G401 (cell line): ENCODE measurements at places on chromosomes 2 and 18. TPM values are rescaled to one million over a fixed set of nuclear protein-coding genes. Genes with fewer than 3 reads are reported as not detected.

Gene RNF152
- total RNA-seq, result 0.07 TPM in 1 of 2 replicates, not detected in the other

Gene MC5R
- not detected in 2 replicates for total RNA-seq

Gene OTX1
- total RNA-seq, result 0.68 and 0.81 TPM in 2 replicates

Gene SERPINB8
- total RNA-seq, result not detected in 2 replicates

Gene GCA
- 0.54 TPM in 1 of 2 replicates, not detected in the other for total RNA-seq

Gene CAPN14
- total RNA-seq, result not detected in 2 replicates

Gene PROKR1
- not detected in 2 replicates for total RNA-seq

Gene SLC14A1
- not detected in 2 replicates for total RNA-seq

Gene LIPG
- 9.0 and 15.0 TPM in 2 replicates for total RNA-seq

Gene WDFY1
- total RNA-seq, result 84.2 and 108 TPM in 2 replicates

Gene ACKR3
- not detected in 2 replicates for total RNA-seq

Gene POLE4
- 52.2 and 59.5 TPM in 2 replicates for total RNA-seq

Gene CENPA
- 42.0 and 59.8 TPM in 2 replicates for total RNA-seq

Gene PLGLB2
- not detected in 2 replicates for total RNA-seq

Gene MEP1B
- total RNA-seq, result not detected in 2 replicates

Gene BOLL
- total RNA-seq, result not detected in 2 replicates

Gene AMER3
- not detected in 2 replicates for total RNA-seq

Gene EFEMP1
- total RNA-seq, result 0.18 TPM in 1 of 2 replicates, not detected in the other

Gene TTLL4
- total RNA-seq, result 6.3 and 9.7 TPM in 2 replicates

Gene GALNT3
- not detected in 2 replicates for total RNA-seq

Gene COA5
- 21.5 and 37.0 TPM in 2 replicates for total RNA-seq

Gene C1QL2
- total RNA-seq, result not detected in 2 replicates

Gene LCLAT1
- total RNA-seq, result 6.7 and 41.8 TPM in 2 replicates

Gene GCG
- total RNA-seq, result not detected in 2 replicates

Gene SLC38A11
- total RNA-seq, result not detected in 2 replicates

Gene NLRC4
- not detected in 2 replicates for total RNA-seq

Gene HAAO
- not detected in 2 replicates for total RNA-seq

Gene SERPINB7
- total RNA-seq, result not detected in 2 replicates

Gene SPDYA
- 0.17 and 1.7 TPM in 2 replicates for total RNA-seq

Gene SP5
- total RNA-seq, result not detected in 2 replicates

Gene TCF23
- total RNA-seq, result not detected in 2 replicates

Gene METTL21A
- total RNA-seq, result 72.0 and 73.8 TPM in 2 replicates

Gene ZSWIM2
- total RNA-seq, result not detected in 2 replicates

Gene CCDC150
- 9.1 and 18.0 TPM in 2 replicates for total RNA-seq
